ENCODE measurements at places on chromosomes 4 and X.
A peak's percentile ranks its signal among the peaks of the same experiment; 100 is the strongest.

GRCh38 chr4:130468340-130468739 lies 1372.4 kb downstream of the C4orf33 start:
- DNase-seq, result no peak

DNA sequence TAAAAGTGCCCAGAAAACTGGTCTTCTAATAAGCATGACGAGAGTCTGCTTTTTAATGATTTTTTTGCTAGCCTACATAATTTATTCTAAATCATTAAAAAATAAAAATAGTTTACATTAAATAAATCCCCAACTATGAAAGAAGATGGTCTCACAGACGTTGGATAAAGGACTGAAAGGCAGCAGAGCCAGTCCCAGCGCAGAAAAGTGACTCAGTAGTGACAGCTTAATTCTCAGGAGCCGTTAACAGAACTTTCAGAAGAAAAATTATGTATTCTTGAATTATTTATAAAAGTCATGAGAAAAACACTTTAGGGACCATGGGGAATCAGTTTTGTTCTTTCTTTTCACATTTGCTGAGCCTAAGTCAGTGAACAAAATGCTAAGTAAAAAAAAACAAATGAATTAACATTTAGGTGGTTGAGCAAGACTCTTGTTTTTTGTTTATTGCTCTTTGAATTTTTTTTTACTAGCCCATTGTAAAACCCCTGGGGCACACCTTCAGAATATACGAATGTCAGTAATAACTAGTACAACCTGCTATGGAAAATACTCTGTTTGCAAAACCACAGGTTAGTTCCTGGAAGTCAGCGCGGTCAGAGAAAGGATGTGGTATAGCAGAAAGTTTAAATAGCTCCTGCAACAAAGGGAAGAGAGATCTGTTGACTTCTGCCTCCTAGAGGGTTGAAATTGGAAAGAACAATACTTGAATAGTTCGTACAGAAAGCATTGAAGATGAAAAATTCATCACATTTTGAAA lies 50.4 kb upstream of the CCDC160 start:
- no peak for DNase-seq

DNA sequence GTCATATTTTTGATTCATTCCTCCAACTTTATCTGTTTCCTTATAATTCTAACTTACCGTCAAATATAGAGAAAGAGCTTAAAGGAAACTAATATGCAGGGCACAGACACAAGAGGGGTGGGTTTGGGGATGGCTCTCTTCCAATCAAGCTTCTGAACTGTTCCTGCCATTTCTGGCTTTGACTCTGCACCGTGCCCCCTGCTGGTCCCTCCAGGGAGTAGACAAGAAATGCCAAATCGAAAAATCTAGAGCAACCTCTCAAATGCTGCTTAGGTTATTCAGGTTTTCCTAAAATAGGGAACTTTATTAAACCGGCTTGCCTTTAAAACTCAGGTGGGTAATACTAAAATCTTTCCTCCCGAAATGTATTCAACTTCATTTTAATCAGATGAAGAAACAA lies 39.8 kb upstream of the VCX3A start:
- DNase-seq, result no peak

DNA sequence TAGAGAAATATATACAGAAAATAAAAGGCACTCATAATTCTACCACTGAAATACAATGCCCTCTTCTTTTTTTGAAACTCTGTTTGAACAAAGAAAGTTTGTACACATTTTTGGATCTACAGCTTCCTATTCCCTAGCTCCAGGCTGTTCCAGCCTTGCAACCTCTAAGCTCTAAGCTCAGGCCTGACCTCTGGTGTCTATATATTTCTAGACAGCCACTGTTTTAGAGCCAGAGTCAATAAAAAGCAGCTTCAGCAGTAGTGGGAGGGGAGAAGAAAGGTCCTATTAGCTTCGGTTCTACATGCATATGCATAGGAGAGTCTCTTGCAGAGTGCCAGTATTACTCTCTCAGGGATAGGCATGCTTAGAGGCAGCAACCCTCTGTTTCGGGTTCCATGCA lies 39.7 kb downstream of the CLDN2 start:
- peak; percentile 42 for DNase-seq

- DNase-seq, result peak; percentile 5
These were observed 1.8 kb downstream of the HS6ST2 start for GRCh38 chrX:132956421-132957210.

GRCh38 chrX:153299855-153300254 lies 21.7 kb downstream of the PNMA6F start:
- DNase-seq, result no peak

DNA sequence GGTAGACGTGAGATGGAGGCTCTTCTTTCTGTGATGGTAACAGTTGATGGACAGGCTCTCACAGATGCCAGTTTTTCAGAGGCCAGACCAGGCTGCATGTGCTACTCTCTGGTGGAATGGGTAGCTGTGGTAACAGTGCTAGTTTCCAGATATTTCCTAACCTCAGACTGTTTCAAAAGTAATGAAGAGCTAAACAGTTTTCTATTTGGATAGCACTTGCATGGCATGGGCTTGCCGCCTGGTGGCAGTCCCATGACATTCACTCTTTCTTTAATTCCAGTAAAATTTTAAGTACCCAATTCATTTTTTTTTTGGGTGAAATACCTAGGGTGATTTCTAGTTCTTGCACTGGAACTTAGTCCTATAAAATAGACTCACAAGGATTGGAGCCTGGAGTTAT lies 220.2 kb upstream of the MAD2L1 start:
- no peak for DNase-seq

GRCh38 chr4:155419266-155419665 lies 42.5 kb upstream of the MAP9 start:
- DNase-seq, result peak; percentile 83

- peak; percentile 2 for DNase-seq
These were observed 11.2 kb upstream of the DACH2 start for GRCh38 chrX:86137071-86137470.

DNA sequence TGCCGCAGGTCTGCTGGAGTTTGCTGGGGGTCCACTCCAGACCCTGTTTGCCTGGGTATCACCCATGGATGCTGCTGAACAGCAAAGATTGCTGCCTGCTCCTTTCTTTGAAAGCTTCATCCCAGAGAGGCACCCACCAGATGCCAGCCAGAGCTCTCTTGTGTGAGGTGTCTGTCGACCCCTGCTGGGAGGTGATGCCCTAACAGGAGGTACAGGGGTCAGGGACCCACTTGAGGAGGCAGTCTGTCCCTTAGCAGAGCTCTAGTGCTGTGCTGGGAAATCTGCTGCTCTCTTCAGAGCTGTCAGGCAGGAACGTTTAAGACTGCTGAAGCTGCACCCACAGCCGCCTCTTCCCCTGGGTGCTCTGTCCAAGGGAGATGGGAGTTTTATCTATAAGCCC lies 162.7 kb downstream of the NAF1 start:
- DNase-seq, result no peak

- no peak for DNase-seq
These were observed 1.3 kb downstream of the TMEM164 start for GRCh38 chrX:110004215-110004614.

DNA sequence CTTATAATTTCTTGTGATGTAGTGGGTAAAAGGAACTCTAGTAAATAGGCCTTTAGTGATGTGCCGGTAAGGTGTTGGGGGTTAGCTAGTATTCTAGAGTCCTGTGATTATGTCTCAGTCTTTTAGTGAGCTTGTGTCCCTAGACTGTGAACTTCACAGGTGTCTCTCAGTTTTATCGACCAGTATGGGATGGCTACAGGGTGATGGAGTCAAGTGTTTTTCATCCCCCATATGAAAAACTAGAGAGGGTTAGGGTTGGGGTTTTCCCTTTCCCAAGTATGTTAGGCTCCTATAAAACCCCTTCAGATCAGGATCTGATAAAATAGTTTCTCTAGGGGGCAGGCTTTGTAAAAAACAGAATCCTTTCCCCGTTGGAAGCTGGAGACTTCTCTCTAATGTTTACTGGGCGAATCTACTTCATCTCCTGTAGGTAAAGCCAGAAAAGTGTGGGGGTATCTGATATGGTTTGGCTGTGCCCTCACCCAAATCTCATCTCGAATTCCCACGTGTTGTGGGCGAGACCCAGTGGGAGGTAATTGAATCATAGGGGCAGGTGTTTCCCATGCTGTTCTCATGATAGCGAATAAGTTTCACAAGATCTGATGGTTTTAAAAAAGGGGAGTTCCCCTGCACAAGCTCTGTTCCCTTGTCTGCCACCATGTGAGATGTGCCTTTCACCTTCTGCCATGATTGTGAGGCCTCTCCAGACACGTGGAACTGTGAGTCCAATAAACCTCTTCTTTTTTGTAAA lies 120.8 kb downstream of the DTHD1 start:
- no peak for DNase-seq

GRCh38 chr4:2072971-2073807 lies 14.1 kb downstream of the NAT8L start:
- DNase-seq, result no peak

DNA sequence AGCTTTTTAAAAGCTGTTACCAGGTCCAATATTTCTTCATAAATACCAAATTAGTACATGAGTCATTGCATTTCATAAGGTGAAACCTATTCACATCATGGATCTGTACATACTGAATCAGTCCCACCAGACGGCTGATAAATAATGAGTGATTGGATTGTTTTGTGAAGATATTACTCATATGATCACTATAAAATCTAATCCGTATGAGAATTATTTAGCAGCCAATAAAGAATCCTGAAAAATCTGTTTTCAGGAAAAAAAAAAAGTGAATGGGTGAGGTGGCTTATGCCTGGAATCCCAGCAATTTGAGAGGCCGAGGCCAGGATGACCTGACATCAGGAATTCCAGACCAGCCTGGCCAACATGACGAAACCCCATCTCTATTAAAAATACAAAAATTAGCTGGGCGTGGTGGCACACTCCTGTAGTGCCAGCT lies 438.1 kb downstream of the INPP4B start:
- peak; percentile 85 for DNase-seq

- no peak for DNase-seq
These were observed 1611.2 kb downstream of the PCDH18 start for GRCh38 chr4:135921081-135921480.

GRCh38 chrX:37912304-37912703 lies 64.9 kb upstream of the DYNLT3 start:
- no peak for DNase-seq

DNA sequence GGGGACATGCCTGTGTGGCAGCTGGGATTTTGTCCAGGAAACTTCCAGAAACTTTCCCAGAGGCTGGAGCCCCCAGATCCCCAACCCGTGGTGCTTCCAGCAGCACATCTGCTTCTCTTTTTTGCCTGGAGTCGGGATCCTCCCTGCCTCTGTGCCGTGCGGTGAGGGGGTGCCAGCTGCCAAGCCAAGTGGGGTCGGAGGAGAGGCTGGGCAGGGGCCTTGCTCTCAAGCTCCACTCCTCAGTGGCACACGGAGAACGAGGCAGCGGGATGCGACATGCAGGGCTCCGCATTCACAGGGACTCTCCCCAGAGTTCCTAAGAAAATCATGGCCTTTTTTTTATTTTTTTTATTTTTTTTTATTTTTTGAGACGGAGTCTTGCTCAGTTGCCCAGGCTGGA lies 120.7 kb downstream of the PSAPL1 start:
- DNase-seq, result no peak

GRCh38 chr4:186719925-186720694 lies 3.5 kb downstream of the FAT1 start:
- peak; percentile 17 for DNase-seq

GRCh38 chr4:13922459-13922858 lies 294.9 kb upstream of the BOD1L1 start:
- DNase-seq, result no peak

DNA sequence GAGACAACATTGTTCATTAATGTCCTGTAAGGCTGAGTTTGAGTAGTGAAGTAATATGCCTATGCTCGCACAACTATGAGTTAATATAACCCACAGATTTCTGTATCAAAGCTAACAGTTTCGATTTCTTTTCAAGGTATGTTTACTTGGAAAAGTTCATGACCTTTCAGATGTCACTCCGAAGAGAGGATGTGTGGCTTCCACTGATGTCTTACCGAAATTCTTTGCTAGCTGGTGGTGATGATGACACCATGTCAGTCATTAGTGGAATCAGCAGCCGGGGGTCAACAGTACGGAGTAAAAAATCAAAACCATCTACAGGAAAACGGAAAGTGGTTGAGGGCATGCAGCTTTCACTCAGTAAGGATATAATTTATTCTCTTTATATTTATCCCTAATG lies 124.9 kb downstream of the STAG2 start:
- DNase-seq, result no peak

GRCh38 chrX:5842601-5843000 lies 386.1 kb downstream of the NLGN4X start:
- no peak for DNase-seq

DNA sequence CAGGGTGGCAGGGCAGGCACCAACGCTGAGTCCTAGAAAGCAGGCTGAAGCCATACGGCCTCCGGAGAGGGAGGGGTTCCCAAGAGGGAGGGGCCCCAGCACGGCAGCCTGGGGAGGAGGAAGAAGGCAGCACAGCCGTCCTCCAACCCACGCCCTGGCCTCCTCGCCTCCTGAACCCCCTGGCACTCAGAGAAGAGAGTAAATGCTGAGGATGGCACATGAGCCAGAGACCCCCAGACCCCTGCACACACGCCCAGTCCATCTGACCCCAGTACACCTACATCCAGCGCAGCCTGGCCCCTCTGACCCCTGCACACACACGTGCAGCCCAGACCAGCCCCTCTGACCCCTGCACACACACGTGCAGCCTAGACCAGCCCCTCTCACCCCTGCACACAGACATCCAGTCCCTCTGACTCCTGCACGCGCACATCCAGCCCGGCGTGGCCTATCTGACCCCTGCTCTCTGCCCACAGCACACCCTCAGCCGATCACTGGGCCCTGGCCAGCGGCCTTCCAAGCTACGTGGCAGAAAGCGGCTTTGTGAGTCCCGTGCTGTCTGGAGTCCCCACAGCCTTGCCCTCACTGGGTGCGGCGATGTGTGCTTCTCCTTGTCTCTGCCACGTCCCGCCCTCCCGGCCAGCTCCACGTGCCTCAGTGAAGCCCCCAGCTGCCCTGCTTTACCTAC lies 18.5 kb downstream of the ATP5ME start:
- DNase-seq, result no peak

GRCh38 chrX:112851161-112851779 lies 10.6 kb upstream of the AMOT start:
- no peak for DNase-seq

- DNase-seq, result no peak
These were observed 91.2 kb downstream of the ARHGAP10 start for GRCh38 chr4:147823130-147823529.

GRCh38 chr4:27881705-27882104 lies 1021.1 kb downstream of the STIM2 start:
- no peak for DNase-seq

- no peak for DNase-seq
These were observed 437.5 kb upstream of the FGF16 start for GRCh38 chrX:77009691-77010090.

- DNase-seq, result no peak
These were observed 231.7 kb upstream of the AFF2 start for GRCh38 chrX:148268673-148269072.

DNA sequence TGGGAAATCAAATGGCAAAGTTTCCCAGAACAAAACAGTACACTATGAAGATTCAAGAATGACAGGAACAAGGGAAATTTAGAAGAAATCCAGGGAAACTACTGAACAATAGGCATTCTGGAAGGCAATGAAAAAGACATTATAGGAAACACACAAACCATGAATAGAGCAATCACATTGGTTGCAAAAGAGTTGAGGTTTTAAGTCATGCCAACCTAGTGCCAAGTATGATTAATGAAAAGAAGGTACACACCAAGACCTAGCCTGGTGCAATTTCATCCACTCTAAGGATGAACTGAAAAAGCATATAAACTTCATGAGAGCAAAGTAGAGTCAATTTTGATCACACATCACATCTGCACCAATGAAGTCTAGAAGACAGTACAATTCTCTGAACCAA lies 326.9 kb downstream of the PDHA2 start:
- DNase-seq, result no peak

GRCh38 chr4:7937006-7937405 lies 2.7 kb downstream of the AFAP1 start:
- no peak for DNase-seq
